ENCODE measurements at places on chromosomes 5 and 9.

GRCh38 chr5:139481580-139482049, 943 bp downstream of the STING1 start:
- no peak for DNase-seq

GRCh38 chr9:15059003-15059402, 148.8 kb upstream of the FREM1 start:
- DNase-seq, result no peak

GRCh38 chr5:65612298-65612907, 11.7 kb downstream of the TRIM23 start:
- DNase-seq, result no peak

- DNase-seq, result no peak
Measured at GRCh38 chr9:6917162-6917561, 159.4 kb downstream of the KDM4C start.

- no peak for DNase-seq
Measured at GRCh38 chr5:7453947-7454346, 58.0 kb downstream of the ADCY2 start.

DNA sequence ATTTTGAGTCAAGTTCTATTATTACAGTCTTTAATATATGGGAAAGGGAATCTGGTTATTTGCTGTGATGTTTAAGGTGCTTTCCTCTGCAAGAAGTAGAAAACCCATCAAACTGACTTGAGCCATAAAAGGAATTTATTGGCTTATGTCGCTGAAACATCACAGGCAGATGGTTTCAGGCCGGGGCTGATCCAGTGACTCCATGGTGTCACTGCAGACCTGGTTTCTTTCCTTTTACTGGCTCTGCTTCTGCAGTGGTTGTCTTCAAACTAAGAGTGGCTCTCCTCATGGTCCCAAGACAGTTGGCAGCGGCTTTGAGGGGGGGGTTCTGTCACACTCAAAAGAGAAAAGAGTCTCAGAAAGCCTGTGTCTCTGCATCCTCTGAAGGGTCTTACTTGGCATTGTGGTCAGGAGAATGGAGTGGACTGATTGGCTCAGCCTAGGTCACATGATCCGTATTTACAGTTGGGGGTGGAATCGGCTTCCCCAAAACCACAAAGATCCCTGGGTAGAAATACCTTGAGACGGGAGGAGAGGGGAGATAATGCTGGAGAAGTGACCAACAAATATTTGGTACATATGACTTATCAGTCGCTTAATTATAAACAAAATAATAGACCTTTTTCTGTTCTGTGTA, 106.3 kb downstream of the DAPK1 start:
- DNase-seq, result no peak

GRCh38 chr5:130436430-130436829, 532.2 kb downstream of the CHSY3 start:
- no peak for DNase-seq

DNA sequence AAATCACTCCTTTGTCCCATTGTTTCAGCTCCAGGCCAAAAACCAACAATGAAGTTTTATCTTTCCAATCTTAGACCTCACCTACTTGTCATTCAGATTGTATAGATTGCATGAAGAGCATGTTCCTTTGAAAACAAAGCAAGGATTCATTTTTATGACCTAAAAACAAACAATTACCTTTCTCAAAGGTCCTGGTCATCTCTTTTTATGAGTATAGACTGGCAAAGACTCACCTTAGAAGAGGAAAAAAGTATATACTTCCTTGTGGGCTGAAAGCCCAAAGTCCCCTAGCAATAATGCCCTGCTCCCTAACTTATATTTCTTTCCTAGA, 28.4 kb upstream of the TLE1 start:
- no peak for DNase-seq

- DNase-seq, result no peak
Measured at GRCh38 chr5:58440901-58441460, 18.9 kb downstream of the PLK2 start.

GRCh38 chr9:71637926-71638325, 130.4 kb downstream of the CEMIP2 start:
- DNase-seq, result no peak

DNA sequence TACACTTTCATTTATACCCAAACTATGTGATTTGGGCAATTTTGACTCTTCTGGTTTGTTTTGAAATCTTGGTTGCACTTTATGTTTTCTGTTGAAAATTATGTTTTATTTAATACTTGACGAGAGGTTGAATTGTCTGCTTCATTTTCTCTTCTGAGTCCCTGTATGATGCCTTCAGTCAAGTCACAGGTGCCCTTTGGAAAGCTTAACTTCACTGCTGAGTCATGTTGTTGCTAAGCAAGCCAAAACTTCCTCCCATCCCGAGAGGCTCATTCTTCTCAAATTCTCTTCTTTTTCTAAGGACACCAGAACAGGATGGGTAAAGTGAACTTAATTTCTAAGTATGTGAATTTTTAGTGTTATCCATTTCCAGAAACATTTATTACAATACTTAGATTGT, 455.3 kb upstream of the PTGER4 start:
- no peak for DNase-seq

DNA sequence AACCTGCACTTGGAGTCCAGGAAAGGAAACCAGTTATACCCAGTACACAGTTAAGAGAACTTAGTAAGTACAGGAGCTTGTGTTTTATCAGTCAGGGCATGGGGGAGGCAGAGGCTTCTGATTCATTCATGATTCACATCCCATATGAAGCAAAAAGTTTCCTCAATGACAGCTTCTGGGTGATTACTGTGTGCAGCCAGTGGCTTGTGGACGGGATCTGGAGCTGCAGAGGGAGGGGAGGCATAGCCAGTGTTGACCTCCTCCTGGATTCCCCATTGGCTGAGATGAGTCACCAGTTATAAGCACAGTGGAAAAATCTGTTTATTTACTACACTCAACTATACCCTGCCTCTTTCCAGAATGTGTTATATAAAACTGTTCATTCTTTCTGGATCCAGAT, 17.7 kb downstream of the IL31RA start:
- peak; percentile 62 for DNase-seq

DNA sequence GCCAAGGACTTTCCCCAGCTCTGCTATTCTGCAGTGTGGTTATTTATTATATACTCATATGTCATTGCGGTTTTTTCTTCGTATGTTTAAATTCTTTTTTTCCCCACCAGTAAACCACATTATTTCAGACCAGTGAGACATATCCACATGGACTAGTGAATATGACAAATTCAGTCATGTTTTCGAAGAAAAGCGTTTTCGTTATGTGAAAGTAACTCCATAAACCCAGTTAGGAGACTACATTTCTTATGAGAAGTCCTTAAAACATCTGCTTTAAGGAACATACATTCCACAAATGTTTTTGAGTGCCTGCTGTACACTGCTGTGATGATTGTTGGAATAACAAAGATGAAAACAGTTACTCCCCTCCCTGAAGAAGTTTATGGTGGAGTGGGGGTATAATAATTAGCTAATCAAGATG, 591.8 kb upstream of the CLINT1 start:
- DNase-seq, result no peak

DNA sequence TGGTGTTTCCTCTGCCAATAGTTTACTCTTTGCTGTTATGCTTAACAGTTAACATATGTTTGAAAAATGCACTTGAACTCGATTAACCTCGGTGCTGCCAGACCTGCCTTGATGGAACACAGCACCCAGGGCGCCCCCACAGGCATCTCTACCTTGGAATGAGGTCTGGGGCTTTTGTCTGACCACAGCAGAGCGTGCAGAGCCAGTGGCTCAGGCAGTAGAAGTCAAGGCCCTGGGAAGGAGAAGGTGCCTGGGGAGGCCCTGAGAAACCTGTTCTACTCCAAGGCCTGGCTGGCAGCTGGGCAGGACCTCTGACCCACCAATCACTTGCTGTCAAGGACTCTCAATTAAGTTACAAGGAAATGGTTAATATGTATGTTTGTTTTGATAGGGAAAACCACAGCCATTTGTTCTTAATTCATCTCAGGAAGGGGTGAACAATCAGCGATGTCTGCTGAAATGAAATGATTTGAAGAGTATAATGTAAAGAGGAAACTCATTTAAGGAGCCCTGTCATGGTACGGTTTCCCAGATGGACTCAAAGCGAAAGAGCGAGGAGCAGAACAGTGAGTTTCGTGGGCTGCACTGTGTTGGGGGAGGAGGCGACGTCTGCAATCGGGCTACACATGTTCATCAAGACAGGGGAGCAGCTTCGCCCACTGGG, 21.9 kb downstream of the MACROH2A1 start:
- DNase-seq, result no peak

- DNase-seq, result no peak
Measured at GRCh38 chr5:105730982-105731381, 1939.8 kb downstream of the EFNA5 start.

DNA sequence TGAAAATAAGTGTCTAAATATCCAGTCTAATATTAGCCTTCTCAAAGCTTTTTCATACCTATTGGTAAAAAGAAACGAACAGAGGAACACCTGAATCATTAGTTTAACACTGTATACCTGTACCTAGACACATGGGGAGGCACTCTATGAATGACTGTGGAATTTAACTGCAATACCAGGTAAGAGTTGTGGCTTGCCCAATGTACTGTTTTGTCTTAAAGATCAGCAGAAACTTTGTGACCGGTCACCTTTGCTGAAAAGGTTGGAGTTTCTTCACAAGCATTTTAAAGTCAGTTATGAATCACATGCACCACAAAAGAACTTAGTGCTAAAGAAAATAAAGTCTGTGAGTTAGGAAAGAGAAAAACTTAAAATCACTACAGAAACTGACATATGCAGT, 2.4 kb downstream of the PGGT1B start:
- DNase-seq, result no peak

DNA sequence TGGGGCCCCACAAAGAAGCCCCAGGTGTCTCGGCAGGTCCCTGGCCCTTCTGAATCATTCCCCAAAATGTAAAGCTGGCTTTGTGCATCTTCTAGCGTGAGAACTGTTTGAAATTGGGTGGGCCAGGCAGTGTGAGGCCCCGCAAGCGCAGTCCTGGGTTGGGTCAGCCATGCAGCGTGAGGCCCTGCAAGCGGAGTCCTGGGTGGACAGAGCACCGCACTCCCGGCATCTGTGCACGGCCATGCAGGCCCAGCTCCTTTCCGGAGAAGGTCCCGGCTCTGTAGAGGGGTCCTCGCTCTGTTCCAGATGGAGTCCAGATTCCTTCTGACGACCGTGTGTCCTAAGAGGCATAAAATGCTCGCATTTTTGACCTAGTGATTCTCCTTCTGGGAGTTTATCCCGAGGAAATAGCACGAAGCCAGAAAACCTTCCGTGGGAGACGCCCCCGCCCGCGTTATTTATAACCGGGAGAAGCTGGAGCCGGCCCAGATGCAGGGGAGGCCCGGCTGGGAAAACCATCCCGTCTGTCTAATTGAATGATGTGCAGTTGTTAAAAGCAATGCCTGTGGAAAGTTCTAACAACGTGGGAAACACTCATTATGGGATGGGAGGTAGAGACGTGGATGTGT, 19.4 kb upstream of the NOTCH1 start:
- no peak for DNase-seq

- no peak for DNase-seq
Measured at GRCh38 chr5:1874771-1875220, 7.9 kb downstream of the IRX4 start.

DNA sequence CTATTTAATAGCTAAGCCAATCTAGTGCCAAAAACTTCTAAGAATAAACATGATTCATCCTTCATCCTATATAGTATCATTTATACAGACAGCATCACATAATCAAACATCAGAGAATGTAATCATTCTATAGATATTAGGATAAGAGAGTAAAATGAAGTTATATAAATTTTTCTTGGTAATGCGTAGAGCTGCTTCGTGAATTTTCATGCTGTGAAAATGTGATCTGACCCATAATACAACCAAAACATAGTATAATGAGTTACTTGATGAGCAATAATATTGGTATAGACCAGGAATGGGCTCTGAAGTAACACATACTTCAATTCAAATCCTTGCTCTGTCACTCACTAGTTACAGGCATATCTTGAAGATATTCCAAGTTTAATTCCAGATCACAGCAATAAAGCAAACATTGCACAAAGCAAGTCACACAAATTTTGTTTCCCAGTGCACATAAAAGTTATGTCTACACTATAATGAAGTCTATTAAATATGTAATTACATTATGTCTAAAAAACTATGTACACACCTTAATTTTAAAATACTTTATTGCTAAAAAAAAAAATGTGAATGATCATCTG, 23.9 kb downstream of the NR2F1-AS1 start:
- no peak for DNase-seq

DNA sequence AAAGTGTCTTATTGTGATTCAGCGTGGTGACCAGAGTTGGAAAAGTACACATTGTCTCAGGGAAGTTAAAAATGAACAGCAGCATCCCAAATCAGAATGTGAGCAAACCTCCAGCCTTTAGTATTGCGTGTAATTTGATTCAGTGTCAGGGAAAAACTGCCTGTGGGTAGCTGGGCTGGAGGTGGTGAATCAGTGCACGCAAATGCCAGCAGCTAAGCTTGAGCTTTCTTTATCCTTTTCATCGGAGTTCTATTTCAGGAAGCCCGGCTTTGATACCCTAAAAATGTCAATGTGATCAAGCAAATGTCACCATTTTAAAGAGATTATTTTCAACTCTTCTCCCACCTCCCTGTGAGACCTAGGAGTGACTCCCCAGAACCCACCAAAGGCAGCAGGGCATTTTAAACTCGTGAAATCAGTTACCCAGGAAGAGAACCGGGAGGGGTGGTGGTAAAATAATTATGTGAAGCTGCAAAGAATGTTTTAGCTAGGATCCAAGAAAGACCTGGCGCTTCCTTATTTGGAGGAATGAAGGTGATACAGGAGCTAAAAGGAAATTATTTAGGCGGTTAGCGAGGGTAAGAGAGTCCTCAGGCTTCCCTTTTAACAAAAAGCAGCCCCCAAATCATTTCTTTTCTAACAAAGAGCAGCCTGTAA, 25.7 kb upstream of the C5orf47 start:
- no peak for DNase-seq

All from GOT3 (cell line).